Fibroblast of lung (primary cell): ENCODE measurements at places on chromosomes 12 and 14. TPM values are rescaled to one million over a fixed set of nuclear protein-coding genes. Genes with fewer than 3 reads are reported as not detected.
A peak's percentile ranks its signal among the peaks of the same experiment; 100 is the strongest.

DNA sequence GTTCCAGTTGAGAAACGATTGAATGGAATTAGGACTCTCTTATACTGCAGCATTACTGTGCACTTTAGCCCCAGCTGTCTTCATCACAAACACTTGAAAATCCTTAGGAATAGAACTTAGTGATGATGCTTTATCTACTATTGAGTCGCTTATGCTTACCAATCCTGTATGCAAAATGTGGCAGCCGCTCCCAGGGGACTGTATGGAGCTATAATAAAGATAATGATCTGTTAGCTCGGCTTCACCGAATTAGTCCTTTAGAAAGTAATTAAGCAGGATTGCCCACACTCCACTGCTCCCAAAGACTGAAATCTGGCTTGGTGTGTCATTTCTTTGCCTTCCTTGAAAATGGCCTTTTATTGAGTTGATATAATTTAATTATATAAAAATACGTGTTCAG, 10.6 kb downstream of the EML1 start:
- no peak for DNase-seq

DNA sequence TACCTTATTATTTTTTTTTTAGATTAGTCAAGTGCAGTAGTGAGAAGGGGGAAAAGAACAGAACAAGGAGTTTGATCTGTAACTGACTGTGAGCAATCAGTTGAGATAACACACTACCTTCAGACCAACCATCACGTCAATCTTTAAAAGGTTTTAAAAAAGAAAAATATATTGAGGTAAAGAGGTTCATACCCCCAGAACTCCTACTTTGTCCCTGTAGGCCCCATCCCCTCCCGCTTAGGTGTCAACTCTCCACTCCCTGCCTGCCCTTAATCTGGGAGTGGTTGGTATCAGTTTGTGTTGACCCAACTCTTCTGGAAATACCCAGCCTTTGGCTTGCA, 16.2 kb downstream of the MMP14 start:
- DNase-seq = no peak

DNA sequence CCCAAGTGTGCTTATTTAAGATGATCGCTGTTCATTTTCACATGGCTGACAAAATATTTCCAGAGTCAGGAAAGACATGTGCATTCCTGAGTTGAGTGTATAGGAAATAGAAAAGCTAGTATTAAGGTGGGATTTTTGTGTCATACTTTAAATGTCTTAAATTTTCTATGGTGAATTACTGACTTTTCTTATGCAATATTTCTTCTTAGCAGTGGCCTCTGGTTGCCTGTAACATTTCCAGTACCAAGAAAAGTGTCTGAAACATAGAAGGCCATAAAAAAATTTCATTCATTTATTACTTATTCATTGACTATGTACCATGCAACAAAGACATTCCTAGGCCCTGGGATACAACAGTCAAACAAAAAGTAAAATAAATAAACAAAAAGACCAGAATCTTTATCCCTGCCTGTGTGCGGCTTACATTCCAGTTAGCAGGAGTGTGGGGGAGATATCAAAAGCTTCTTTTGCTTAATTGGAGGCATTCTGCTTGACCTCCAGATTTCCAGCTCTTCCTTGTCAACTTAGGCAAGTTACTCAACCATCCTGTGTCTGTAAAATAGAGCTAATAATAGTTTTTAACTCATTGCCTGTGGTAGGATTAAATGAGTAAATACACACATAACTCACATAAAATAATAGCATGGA, 216.3 kb upstream of the FLRT2 start:
- DNase-seq = peak; percentile 81

DNA sequence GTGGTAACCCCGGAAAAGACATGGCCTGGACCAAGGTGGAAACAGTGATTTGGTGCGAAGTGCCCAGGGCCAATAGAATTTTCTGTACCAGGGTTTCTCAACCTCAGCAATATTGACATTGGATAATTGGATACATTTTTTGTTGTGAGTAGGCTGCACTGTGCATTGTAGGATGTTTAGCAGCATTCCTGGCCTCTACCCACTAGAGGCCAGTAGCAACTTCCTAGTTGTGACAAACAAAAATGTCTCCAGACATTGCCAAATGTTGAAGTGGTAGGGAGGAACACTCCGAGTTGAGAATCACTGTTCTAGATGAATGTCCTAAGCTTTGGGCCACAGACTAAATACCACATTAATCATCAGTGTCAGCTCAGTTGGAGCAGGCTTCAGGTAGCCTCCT, 6.2 kb upstream of the CGRRF1 start:
- DNase-seq = peak; percentile 55

GRCh38 chr14:68543516-68543915, 249.4 kb downstream of the ZFP36L1 start:
- DNase-seq = no peak

DNA sequence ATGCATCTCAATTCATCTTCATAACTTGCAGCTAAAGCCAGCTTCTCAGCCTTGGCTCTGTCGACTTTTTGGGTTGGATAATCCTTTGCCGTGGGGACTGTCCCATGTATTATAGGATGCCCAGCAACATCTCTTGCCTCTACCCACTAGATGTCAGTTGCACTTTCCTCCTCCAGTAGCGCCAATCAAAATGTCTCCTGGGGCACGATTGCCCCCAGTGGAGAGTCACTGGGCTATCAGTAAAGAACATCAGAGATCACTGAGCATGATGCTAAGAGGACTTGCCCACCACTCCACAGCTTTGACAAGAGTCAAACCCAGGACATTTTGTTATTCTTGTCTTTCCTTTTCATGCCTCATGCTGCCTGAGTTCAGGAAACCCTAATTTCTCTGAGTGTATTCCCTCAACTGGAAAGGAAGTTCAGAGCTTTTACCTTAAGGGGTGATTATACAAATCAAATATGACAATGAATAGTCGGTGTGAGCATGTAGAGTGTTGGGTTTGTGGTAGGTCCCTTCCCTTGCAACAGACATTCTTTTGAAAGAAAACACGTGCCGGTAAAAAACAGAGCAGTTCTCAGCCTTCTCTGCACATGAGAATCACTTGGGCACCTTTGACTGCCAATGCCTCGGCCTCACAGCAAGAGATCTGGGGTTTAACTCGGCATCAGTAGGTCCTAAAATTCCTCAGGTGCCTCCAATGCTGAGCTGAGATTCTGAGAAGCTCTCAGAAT, 980.6 kb downstream of the VRK1 start:
- DNase-seq = no peak

GRCh38 chr12:55931780-55932550, 1.0 kb downstream of the DGKA start:
- DNase-seq = peak; percentile 41

DNA sequence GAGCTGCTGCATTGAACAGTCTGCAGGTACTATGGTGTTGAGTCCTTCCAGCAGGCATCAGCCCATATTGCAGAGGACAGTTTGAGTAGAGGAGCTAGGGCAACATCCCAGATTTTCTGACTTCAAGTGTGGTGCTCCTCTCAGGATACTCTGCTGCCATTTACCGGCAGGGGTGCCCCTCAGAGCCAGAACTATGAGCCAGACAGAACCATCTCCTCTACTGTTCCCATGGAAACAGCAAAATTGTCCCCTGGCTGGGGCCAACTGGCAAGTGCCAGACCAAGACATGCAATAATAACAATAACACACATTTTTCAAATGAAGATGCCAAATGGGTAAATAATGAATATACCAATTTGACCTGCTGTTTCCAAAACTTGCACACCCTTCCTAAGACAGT, 102.9 kb downstream of the ADCK1 start:
- DNase-seq = no peak

GRCh38 chr12:118136559-118137003, 657 bp downstream of the PEBP1 start:
- DNase-seq = peak; percentile 53

DNA sequence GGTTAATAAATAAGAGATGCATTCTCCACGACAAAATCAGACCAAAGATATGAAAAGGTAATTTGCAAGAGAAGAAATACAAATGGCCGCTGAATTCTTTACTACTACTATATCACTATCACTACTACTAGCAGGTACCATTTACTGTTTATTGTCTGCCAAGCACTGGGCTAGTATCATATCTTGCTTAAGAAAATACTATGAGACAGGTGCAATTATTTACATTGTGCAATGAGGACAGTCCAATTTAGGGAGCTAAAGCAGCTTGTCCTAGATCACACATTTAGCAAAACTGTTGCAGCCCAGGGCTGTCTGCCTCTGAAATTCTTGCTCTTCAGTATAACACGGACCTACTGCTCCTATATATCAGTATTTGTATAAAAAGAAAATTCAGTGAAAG, 52.8 kb downstream of the CRADD start:
- no peak for DNase-seq

DNA sequence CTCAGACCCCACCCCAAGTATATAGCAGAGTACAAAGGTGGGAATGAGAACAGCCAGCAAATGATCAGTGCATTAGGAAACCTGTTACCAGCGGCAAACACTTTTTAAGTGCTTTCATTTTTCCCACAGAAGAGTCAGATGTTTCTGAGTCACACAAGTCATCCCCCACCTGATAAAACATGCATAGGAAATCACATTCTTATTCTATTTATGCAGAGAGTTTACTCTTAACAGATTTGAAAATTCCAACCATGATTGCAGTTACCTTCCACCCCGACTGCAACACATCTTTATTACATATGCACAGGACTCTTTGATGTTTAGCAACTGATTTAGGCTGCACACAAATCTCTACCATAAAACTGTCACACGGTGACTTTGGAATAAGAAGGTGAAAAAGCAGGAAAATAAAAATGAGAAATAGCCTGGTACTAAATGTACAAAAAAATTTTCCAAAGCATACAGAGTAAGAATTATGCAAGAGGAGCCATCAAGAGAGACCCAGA, 236.4 kb downstream of the PAWR start:
- peak; percentile 36 for DNase-seq

- DNase-seq = no peak
Measured at GRCh38 chr14:75094896-75095295, 25.5 kb downstream of the ZC2HC1C start.

- no peak for DNase-seq
Measured at GRCh38 chr12:2687058-2687457, 107.7 kb upstream of the FKBP4 start.

GRCh38 chr12:131948166-131948712, 1.5 kb upstream of the EP400 start:
- DNase-seq = no peak

DNA sequence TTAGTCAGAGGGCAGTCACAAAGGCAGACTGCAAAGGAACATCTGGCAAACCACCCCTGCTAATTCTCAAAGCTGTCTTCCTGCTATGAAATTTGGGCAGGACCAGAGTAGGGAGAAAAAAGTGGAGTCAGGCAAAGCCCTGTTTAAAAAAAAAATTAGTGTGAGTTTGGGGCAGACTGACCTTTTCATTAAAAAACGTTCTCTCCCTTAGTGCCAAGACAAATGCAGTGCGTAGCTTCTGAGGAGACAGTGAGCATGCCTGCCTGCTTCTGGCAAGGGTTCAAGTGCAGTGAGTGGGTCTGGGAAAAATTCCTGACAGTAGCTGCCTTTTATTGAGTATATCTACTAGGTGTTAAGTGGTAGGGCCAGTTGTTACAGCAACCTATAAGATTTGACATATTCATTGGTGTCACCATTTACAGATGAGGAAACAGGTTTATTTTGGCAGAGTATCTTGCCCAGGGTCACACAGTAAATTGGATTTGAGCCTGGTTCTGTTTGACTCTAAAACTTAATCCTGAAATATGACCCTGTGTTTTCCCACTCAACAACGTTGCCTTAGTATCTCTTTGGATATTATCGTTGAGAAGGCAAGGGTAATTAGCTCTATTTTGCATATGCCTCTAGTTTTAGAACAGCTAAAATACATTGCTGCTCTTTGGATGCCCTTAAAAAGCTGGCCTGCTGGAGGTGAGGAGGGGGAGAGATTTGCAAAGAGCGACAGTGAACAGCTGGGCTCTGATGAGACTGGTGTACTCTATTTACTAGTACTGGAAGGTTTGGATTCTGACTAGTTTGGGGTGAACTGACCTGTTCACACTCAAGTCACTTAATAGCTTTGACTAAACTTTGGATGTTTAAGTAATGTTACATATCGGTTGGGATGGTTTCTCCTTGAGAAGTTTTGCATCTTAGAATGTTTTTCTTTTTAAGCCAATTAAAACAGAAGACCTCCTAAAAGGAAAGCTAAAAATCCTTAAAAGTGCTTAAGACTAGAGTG, 72.8 kb downstream of the PAPOLA start:
- peak; percentile 85 for DNase-seq

- peak; percentile 31 for DNase-seq
Measured at GRCh38 chr12:76945867-76946266, 67.0 kb upstream of the CSRP2 start.

Gene GCN1
- polyA plus RNA-seq = 30.8 and 45.8 TPM in 2 replicates

Gene ZNF10
- polyA plus RNA-seq = 2.7 and 3.7 TPM in 2 replicates

Gene CMKLR1
- 0.19 and 0.82 TPM in 2 replicates for polyA plus RNA-seq
